T-helper 17 cell (primary cell): ENCODE measurements at places on chromosomes 2 and 18.
A peak's percentile ranks its signal among the peaks of the same experiment; 100 is the strongest.

- no peak for DNase-seq
These were observed 117.1 kb upstream of the MGAT5 start for GRCh38 chr2:134136731-134137130.

DNA sequence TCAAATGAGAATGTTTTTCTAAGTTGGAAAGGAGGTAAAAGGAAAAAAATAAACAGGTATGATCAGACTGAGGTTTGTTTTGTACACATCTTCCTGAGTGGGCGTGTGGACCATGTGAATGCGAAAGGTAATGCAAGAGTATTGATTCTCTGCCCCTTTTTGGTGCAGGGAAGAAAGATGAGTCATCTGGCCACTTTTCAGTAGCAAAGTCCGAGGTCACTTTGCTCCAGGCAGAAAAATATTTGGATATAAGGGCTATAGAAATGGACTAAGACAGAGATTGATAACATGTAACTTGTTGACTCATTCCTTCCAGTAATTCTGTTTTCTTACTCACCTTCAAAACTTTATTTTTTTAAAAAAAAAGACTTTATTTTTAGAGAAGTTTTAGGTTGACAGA lies 130.5 kb downstream of the DSEL start:
- DNase-seq, result no peak

- DNase-seq, result no peak
These were observed 201.2 kb downstream of the CCDC178 start for GRCh38 chr18:33239298-33239697.

- no peak for DNase-seq
These were observed 185.0 kb downstream of the CTIF start for GRCh38 chr18:48723837-48724236.

GRCh38 chr18:658001-658946 lies 821 bp downstream of the TYMS start:
- DNase-seq, result peak; percentile 17

- DNase-seq, result no peak
These were observed 35.1 kb upstream of the MPP4 start for GRCh38 chr2:201733544-201733943.
